ENCODE measurements at places on chromosomes 4 and X.

DNA sequence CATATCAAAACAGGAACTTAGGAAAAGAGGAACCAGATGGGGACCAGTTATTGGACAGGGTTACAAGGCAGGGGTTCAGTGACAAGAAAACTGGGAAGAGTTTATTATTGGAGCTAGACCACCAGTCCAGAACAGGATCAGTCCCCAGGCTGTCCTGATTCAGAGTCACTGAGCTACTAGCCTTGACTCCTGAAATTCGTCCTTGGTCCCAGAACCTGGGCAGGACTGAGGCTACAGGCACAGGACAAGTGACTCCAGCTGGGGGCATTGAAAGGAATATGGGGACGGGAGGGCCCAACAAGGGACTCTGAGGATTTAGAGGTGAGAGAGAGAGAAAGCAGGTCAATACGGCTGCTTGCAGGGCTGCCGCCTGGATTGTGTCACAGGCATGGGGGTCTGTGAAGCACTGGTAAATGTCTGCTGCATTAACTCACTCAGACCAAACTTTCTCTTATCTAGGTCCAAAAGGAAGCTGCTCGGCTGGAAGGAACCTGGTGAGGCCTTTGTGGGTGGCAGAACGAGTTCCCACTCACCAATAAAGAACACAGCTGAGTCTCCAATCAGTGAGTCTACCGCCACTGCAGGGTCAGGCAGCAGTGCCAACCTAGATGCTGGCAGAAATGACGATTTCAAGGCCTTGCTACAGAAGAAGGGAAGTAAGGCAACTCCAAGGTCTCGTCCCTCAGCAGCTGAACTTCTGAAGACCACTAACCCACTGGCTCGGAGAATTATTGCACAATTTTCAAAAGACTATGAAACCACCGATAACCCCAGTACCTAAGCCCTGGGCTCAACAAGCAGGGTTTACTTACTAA is 11.3 kb upstream of the RTL5 start:
- DNase-seq = no peak

DNA sequence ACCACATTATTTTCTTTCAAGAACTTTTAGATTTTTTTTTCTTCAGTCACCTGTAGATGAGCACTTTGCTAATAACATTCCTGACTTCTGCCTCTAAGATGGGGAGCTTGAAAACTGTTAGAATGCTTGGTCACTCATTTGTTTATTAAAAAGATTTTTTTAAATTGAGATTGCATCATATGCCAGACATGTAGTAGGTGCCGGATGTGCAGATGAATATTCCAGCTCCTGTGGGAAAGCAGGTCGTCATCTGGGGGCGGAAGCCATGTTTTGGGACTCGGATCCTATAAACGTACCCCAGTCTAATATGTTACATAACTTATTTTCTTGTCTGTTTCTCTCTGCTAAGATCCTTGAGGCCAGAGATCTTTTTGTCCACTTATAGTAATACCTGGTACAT is 236.8 kb downstream of the ARHGAP10 start:
- no peak for DNase-seq

DNA sequence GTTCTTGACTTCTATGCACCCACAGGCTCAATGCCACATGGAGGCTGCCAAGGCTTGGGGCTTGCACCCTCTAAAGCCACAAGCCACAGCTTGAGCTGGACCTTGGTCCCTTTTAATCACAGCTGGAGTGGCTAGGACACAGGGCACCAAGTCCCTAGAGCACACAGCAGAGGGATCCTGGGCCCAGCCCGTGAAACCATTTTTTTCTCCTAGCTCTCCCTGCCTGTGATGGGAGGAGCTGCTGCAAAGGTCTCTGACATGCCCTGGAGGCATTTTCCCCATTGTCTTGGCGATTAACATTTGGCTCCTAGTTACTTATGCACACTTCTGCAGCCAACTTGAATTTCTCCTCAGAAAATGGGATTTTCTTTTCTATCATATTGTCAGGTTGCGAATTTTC is 410.9 kb downstream of the GRID2 start:
- no peak for DNase-seq

DNA sequence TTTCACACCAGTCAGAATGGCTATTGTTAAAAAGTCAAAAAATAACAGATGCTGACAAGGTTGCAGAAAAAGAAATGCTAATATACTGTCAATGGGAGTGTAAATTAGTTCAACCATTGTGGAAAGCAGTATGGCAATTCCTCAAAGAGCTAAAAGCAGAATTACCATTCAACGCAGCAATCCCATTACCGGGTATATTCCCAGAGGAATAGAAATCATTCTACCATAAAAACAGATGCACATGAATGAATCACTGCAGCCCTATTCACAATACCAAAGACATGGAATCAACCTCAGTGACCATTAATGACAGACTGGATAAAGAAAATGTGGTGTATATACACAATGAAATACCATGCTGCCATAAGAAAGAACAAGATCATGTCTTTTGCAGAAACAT is 243.0 kb downstream of the STPG2 start:
- no peak for DNase-seq

GRCh38 chr4:140776556-140776955 is 20.4 kb upstream of the TBC1D9 start:
- DNase-seq = no peak

DNA sequence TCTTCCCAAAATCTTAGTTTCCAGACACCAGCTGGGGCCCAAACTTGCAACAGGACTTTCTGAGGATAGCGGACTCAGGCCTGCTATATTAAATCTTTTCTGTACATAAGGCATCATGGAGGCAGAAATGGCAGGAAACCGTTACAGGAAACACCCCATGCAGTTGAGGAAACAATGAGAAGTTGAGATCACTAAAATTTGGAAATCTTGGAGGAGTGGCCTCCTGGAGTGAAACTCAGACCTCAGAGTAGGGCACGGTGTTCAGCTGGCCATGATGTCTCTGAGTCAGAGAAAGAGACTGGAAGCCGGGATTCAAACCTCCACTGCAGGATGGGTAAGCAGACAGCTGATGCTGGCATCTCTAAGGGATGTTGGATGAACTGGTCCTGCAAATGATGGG is 372.6 kb upstream of the CTSO start:
- no peak for DNase-seq

DNA sequence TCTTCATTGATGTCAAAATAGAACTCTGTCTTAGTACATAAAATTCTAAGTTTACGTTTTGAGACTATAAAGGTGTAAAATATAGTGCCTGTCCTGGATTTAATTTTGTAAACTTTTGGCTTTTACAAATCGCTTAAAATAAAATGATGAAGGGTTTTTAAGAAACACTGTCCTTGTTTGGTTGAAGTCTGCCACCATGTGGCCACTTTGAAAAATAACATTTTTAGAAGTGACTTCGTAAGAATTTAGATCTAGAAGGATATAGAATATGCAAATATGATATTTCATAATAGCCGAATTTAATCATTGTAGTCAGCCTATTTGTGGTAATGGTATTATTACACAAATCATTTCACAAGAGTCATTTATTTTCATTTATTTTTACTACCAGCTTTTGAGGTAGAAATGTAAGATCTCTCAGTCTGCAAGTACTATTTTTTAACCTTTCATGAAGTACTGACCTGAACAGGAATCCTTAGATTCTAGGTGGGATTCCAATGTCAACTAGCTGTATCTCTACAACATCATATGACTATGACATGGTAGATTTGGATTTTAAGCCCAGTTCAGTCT is 31.0 kb upstream of the FAT4 start:
- no peak for DNase-seq

GRCh38 chr4:113397114-113397701 is 347.8 kb downstream of the ANK2 start:
- no peak for DNase-seq

- DNase-seq = no peak
Observed at GRCh38 chr4:71296945-71297344, 41.9 kb upstream of the SLC4A4 start.

DNA sequence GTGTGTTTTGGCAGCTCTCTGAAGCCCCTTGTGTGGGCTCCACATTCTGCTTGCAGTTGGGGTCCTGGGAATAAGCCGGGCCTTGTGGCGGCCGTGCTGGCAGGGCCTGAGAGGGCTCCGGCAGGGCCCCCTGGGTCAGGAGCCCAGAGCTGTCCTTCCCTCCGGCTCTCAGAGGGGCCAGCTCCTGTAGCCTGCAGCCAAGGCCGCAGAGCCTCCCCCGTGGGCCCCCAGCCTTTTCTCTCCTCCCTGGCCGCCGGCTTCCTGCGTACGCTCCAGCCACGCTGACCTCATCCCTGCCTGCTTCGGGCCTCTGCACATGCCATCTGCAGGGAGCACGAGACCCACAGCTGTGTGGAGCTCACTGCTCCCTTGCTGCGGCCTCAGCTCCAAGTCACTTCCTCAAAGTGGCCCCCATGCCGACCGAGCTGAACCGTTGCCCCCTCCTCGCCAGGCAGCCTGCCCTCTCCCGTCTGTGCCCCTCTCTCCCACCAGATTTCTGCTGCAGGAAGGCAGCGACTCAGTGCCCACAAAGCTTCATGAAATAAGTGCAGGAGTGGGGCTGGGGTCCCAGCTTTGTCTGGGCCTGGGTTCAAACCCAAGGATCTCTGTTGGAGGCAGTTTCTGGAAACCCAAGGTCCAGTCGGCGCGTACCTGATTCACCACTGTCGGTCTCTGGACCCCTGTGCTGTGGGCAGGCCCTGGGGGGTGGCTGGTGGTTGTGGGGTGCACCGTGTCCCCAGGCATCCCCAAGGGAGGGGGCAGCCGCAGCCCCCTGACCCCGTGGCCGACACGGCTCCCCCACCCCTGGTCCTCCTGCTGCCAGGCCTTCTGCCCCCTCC is 57.1 kb upstream of the NKX1-1 start:
- no peak for DNase-seq

DNA sequence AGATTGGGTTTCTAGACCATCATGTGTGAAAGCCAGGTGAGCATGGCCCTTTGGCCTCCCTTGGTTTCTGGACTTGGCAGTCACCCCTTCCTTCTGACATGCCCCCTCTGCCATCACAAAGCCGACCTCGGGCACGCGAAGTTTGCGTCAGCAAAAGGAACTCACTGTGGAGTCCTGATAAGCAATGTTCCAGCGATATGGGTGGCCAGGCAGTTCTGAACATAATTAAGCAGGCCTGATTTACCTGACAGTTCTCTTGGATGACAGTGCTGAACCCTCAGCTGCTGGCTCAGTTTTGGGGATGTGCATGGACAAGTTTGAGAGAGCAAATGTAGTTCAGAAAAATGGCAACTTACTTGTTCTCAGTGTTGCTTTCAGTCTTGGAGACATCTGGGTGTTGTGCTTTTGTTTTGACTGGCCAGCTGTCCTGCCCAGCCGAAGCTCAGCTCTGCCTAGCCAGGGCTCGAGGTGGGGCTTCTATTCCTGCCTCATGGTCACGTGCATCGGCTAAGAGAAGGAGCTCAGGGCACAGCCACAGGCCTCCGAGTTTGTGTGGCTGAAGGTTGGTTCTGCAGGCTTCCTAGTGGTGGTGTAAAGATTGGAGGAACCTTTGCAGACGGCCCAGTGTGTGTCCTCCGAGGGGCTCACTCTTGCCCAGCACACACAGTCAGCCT is 78.3 kb downstream of the CLDN34 start:
- DNase-seq = no peak

- DNase-seq = no peak
Observed at GRCh38 chr4:88054901-88055300, 47.5 kb downstream of the PKD2 start.

DNA sequence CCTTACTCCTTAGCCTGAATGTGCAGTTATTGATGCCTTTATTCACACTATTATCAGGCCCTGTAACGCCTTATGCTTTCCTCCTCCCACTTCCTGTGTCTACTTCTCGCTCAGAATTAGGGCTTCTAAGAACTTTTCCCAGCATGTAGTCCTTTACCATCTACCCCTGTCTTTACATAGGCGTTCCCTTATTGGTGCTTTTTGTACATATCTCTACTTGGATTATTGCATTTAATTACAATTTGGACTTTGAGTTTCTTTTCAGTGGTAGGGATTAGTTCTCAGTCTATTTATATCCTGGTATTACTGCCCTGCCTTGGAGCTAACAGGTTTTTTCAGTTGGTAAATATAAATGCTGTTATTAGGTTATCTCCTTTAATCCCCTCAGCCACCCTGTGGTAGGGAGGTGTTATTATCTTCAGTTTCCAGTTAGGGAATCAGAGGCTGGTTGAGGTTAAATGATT is 84.0 kb downstream of the RBPJ start:
- no peak for DNase-seq

DNA sequence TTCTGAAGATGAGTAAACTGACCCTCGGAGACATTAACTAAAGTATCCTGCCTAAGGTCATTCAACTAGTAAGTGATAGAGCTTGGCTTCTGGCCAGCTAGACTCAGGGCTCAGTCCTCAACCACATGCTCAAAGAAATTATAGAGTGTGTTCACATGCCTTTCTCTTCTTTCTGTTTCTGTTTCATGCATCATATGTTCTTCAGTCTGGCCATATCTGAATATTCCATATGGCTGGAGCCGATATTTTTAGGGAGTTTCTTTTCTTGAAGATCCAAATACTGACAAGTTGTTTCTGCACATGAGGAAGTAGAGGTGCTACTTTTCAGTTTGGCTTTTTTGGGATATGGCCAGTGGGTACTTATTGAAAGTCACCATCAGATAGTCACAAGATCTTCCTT is 44.9 kb downstream of the MMRN1 start:
- no peak for DNase-seq

GRCh38 chr4:99677161-99677560 is 19.5 kb upstream of the C4orf54 start:
- no peak for DNase-seq

- DNase-seq = no peak
Observed at GRCh38 chr4:17309567-17310268, 202.2 kb downstream of the QDPR start.

DNA sequence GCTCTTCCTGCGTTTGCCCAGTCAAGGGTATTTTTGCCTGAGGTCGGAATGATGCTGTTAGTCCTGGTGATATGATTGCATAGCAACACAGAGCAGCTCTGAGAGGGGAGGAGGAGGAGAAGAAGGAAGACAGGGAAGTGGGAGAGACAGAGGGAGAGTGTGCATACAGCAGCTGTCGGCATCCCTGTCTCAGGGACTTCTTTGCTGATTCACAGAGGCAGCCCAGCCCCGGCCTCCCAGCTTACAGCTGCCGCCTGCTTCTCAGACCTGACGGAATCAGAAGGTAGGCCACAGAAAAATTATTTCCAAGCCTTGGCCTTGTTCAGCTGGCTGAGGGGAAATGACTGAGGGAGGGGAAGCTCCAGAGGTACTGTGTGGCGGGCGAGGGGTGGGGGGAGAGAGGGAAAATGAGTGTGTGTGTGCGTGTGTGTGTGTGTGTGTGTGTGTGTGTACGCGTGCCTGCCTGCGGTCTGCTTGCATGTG is 319 bp downstream of the DRP2 start:
- DNase-seq = peak; percentile 3

- DNase-seq = no peak
Observed at GRCh38 chr4:174578366-174578765, 56.1 kb upstream of the HPGD start.

DNA sequence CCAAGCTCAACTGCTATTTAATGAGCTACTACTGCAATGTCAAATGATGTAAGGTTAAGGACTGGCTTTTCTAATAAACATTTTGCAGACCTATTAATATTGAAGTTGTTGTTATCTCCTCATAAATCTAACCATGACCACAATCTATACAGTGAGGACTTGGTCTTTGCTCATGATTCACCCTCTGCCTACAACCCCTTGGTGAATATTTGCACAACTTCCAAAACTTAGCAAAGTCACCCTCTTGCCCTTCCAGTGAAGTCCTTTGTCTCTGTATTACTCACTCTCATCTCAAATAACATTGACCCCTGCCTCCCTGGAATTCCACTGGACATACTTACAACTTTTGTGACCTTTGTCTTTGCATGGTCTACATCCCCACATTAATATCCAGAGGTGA is 204.5 kb downstream of the KCNIP4 start:
- no peak for DNase-seq

GRCh38 chrX:154734061-154734781 is 16.7 kb downstream of the GAB3 start:
- peak; percentile 66 for DNase-seq

GRCh38 chr4:158805635-158806471 is 37.0 kb downstream of the FNIP2 start:
- DNase-seq = no peak

Measured in CD4-positive, alpha-beta T cell treated with Interleukin-21 for 1 hour (primary cell).